ENCODE measurements at places on chromosomes 3 and 15.

- DNase-seq: no peak
Measured at GRCh38 chr3:88573472-88573871, 423.7 kb downstream of the C3orf38 start.

- DNase-seq: no peak
Measured at GRCh38 chr3:35565048-35565447, 74.3 kb upstream of the ARPP21 start.

- DNase-seq: no peak
Measured at GRCh38 chr3:149277331-149277813, 55.7 kb upstream of the CP start.

DNA sequence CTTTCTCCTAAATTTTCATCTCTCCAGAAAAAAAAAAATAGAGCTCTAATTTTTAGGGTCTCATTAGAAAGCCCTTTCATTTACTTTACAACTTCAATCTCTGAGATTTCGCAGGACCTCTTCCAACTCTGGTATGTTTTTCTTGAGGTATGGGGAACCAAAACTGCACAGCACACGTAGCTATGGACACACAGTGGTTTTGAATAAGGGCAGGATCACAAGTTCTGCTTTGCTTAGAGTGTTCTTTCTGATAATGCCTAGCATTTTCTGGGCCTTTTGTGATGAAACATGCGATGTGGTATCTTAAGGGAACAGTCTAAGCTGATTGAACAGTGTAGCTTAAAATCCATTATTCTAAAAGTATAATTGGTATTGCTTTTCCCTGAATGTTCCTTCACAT, 25.3 kb downstream of the ZNF592 start:
- no peak for DNase-seq

DNA sequence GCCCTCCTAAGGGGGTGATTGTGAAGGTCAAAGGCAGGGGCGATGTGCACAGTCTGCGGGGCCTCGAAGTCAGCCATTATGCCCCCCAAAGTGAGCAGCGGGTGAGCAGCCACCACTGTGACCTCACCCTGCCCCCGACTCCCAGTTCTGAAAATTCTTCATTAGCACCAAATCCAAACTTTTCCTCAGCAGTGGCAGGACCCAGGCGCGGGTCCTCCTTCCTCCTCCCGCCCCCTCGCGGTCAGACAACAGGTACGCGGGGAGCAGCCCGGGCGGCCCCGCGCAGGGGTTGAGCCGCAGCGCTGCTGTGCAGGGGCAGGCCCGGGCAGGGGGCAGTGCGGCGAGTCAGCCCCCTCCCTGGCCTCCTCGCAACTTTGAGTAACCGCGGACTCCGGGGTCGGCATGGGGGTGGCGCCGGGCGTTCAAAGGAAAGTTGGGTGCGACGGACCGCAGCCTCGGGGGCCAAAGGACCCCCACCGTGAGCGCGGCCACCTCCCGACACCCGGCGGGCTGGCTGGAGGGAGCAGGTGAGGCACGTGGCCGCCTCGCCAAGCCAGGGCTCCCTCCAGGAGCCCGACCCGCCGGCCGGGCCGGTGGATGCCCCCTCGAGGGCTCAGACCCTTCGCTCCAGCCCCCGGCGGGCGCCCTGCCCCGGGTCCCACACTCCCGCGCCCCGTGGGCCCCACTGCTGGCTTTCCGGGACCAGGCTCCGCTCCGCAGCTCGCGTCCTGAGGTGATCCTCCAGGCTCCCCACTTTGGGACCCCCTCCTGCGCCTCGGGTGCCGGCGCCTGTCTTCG, 49.4 kb upstream of the CCDC174 start:
- DNase-seq: no peak

DNA sequence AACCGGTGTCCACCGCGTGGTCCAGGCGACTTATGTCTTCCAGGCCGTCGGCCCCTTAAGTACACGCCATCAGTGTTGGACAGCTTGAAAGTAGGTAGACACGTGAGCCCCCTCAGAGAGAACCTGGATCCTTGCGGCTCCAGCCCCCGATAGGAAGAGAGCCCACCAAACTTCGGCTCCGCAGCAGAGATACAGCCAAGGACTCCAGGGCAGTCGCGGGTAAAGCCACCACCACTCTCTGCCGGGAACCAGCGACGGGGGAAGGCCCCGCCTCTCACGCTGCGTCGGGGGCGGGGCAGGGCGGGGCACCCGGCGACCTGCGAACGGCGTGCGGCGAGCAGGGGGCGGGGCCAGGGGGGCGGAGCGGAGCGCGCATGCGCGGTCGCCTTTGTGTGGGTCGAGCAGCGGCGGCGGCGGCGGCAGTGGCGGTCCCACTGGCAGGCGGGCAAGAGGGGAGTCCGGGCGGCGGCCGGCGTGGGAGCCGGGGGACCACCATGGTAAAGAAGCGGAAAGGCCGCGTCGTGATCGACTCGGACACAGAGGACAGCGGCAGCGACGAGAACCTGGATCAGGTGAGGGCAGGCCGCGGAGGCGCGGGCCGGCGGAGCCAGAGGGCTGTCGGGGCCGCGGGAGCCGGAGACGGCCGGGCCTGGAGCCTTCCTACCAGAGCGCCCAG, at the start of gene RTF1:
TSS of gene RTF1 (plus strand) at position 354 of the 676 bp plus-strand sequence. CDS start at position 375, 21 bp downstream.
- peak; percentile 98 for DNase-seq

DNA sequence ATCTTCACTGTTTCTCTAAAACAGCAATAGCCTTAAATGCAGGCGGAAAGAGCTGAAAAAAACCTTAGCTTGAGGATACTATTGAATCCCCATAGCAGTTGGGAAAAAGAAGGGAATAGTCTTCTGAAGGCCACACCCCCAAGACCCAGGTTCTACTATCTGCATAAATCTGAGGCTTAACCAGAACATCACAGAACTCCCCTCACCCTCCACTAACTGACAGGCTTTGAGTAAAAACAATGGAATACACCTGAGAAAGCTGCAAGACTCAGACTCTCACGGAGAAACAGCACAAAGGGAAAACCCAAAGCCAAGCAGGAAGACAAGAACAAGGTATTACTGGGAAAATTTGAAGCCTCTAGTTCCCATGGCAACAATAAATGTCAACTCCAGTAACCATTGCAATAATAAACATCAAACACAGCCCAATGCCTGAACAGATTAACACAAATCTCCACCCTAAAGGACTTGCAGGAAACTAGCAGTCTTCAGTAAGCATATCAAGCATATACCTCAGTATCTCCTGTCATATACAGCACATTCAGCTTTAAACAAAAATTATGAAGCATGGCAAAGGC, 56.4 kb downstream of the TMCC1 start:
- DNase-seq: no peak

DNA sequence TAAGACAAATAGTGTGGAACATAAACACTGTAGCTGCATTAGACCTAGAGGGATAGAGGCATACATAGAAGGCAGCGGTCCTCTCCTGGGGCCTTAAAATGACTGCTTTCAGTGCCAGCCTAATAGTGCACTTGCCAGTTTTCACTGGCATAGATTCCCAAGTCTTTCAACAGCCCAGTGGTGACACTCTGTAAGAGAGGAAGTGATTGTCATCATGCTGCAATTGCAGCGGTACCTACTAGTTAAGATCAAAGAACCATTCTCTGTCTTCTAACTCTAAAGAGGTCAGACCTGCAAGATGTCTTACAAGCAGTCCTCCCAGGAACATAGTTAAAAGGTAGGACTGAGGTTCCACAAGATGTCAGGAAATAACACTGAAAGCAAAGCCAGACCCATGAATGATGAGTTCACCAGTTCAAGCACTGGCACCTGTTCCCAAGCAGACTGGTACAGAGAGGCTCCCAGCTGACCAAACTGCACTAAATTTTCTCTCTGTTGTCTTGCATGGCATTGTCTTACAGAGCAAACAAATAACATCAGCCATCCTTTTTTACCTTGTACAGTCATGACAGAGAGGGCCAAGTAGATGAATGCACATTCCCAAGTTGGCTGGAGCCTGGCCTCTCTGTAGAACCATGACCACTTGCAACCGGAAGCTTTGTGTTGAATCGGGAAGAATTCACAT, 100.5 kb upstream of the SKOR1 start:
- no peak for DNase-seq

DNA sequence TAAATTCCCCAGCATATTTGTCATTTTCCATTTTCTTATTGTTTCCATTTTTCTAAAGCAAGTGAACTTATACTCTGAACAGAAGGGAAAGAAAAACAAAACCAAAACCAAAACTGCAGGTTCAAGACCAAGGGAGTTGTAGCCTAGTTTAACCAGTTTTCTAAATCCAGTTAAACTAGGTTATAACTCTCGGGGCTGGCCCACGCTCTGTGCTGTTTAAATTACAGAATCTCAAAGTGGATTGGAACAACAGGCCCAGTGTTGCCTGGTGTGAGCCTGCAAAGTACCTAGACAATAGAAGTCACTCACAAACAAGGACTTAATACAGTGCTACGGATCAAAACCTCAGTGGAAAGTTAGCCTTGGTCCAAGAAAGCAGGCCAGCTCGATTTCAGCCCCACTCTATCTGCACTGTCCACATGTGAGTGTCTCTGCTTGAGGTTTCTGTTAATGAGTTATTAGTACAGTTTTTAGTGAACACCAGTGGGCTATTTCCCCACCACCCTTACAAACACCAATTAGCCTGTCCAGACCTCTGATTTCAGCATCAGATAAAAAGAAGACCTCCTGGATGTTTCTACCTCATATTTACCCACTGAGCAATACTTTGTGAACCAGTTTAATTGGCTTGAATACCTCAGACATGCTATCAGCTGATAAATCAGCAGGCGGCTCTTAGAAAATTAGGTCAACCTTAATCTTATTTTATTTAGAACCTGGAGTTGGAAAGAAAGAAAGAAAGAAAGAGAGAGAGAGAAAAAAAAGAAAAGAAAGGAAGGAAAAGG, 93.8 kb upstream of the PDZRN3 start:
- no peak for DNase-seq

DNA sequence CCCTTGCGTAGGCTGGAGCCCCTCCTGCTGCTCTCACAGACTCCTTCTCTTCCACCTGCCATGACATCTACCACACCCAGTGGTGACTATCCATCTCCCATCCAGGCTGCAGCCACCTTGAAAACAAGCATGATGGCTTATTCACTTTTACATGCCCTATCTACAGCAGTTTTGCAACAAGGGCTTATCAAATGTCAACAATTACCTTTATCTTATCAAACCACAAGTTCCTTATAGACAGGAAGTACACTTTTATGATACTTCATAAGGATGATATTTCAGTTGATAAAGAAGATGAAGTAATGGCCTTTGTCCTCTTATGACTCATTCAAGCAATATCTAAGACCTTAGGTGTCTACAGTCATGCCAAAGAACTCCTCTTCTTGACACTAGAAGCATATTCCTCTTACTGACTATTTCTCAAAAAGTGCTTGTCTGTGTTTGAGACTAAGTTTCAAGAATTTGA, 125.3 kb upstream of the SPRED1 start:
- no peak for DNase-seq

- no peak for DNase-seq
Measured at GRCh38 chr15:38440353-38441129, 13.4 kb upstream of the FAM98B start.

- DNase-seq: peak; percentile 21
Measured at GRCh38 chr15:90022345-90022744, 21.2 kb downstream of the ZNF710 start.

DNA sequence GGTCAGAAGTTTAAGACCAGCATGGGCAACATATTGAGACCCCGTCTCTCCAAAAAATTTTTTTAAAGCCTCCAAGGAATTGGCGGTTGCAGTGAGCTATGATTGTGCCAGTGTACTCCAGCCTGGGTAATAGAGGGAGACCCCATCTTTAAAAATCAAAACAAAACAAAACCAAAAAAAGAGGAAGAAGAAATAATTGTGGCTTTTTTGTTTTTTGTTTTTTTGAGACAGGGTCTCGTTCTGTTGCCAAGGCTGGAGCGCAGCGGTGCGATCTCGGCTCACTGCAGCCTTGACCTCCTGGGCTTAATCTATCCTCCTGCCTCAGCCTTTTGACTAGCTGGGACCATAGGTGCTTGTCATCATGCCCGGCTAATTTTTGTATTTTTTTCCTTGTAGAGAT, 4.5 kb upstream of the SLC30A4 start:
- no peak for DNase-seq

GRCh38 chr3:22308871-22309270, 557.9 kb upstream of the ZNF385D start:
- no peak for DNase-seq

GRCh38 chr3:53243785-53244184, 12.0 kb downstream of the TKT start:
- DNase-seq: no peak

DNA sequence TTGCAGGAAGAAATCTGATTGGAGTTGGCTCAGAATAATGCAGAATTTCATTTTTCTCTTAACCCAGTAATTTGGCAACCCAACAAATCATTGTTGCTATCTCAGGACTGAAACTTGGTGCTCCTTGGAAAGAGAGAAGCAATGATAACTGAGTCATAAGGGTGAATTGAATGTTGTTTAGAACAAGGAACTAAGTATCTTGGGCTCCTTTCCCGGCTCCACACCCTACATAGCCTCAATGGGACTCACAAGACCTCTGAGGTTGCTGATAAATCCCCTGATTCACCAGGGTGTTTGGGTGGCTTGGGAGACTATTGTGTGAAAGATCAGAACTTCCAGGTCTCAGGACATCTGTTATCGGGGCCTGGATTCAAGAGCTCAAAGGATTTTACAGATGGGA, 7.8 kb upstream of the RAB8B start:
- DNase-seq: no peak

DNA sequence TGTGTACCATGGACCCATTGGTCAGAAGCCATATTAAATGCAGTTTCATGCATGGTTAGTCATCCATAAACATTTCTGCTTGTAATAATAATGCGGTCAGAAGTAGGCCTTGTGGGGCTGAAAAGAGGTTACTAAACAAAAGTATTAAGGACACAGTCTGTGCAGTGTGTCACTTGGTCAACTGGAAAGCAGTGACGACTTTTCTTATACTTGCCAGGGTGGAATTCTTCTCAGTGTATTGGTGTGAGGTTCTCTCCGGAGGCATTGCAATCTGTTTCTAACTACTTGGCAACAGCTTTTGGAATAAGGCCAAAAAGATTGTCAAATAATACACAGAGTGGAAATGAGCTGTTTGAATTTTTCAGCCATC, 46.8 kb downstream of the CHL1 start:
- DNase-seq: no peak

GRCh38 chr15:67840749-67841512, 1.1 kb upstream of the RNU6-1 start:
- no peak for DNase-seq

- no peak for DNase-seq
Measured at GRCh38 chr3:46228260-46229242, 13.7 kb upstream of the CCR3 start.

DNA sequence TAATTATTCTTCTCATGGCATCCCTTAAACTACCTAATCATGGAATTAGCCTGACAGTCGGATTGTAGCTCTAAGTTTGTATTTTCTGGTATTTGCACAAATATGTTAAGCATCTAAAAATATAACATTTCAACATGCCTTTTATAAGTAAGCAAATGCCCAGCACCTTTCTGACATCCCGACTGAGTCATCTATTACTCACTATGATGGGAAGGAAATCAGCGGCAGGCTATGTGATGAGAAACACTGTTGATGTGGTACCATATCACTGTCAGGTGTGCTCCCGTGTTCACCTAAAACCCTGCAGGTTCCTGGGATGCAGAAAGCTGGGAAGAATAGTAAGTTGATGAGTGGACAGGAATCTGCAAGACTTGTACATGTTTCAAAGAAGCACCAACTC, 367.8 kb upstream of the IL12A start:
- no peak for DNase-seq

GRCh38 chr3:14520967-14521366, 19.2 kb downstream of the GRIP2 start:
- DNase-seq: peak; percentile 27
